ENCODE measurements at places on chromosomes 7 and 10.

GRCh38 chr10:4177791-4178190 is 392.8 kb upstream of the KLF6 start:
- DNase-seq = no peak

- DNase-seq = no peak
These were observed 104.5 kb downstream of the CCSER2 start for GRCh38 chr10:84432891-84433290.

- peak; percentile 38 for DNase-seq
These were observed 821 bp downstream of the SLC35B4 start for GRCh38 chr7:134315679-134316538.

GRCh38 chr10:90047243-90047729 is 345.9 kb downstream of the KIF20B start:
- no peak for DNase-seq

Measured in LHCN-M2 (cell line).